ENCODE measurements at places on chromosomes 5 and 9. TPM values are rescaled to one million over a fixed set of nuclear protein-coding genes. Genes with fewer than 3 reads are reported as not detected.

PDLIM4 gene
- polyA plus RNA-seq = not detected

PNPLA7 gene
- polyA plus RNA-seq = 0.24 TPM

DNA sequence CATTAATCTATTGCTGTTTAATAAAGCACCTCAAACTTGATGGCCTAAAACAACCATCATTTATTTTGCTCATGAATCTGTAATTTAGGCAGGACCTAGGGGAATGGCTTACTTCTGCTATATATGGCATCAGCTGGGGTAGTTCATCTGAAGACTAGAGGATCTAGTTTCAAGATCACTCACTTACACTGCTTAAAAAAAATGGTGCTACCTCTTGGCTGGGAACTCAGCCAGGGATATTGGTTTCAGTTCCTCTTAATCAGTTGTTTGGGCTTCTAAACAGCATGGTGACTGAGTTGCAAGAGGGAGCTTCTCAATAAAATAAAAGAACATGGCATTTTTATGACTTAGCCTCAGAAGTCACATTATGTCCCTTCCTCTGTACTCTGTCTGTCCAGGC lies 142.0 kb downstream of the FAM114A2 start:
- H3K4me3 ChIP-seq = no peak overlapping the region
- no peaks in the 10 kb centered on the region for H3K36me3 ChIP-seq
- peaks cover 1% of the 10 kb centered on the region for H3K27me3 ChIP-seq

DNA sequence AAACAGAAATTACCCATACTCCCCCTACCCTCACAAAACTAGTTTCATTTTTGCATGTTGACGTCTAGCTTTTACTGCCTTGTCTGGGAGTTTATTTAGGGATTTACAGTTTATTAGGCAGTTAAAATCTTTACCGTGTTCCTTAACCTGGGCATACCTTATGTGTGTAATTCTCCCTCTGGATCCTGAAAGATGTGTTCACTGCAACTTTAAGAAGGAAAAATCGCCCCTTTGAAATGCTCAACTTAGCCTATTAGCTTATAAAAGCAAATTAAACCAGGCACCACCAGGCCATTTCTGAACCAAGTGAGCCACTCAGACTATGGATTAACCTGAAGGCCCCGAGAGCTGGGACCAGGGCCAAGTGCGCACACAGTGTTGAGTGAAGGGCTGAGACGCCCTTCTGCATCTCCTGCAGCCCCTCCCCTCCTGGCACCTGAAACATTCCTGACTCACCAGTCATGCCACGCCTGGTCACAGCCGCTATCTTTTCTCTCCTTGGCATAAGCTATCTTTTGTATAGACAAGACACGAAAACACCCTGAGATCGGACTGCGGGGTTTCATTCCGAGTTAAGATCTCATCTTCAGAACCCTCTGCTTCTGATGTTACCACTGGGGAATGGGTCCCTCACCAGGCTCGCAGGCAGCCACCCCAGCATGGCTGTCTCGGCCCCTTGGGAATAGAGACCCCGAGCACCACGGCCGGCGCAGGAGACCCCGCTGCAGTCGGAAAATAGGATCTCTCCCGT lies 111.9 kb downstream of the ROR2 start:
- H3K36me3 ChIP-seq = no peaks in the 10 kb centered on the region
- H3K27me3 ChIP-seq = peaks cover 2% of the 10 kb centered on the region
- no peak overlapping the region for H3K4me3 ChIP-seq
- H3K4me1 ChIP-seq = no peaks in the 10 kb centered on the region
- no peak for DNase-seq

DNA sequence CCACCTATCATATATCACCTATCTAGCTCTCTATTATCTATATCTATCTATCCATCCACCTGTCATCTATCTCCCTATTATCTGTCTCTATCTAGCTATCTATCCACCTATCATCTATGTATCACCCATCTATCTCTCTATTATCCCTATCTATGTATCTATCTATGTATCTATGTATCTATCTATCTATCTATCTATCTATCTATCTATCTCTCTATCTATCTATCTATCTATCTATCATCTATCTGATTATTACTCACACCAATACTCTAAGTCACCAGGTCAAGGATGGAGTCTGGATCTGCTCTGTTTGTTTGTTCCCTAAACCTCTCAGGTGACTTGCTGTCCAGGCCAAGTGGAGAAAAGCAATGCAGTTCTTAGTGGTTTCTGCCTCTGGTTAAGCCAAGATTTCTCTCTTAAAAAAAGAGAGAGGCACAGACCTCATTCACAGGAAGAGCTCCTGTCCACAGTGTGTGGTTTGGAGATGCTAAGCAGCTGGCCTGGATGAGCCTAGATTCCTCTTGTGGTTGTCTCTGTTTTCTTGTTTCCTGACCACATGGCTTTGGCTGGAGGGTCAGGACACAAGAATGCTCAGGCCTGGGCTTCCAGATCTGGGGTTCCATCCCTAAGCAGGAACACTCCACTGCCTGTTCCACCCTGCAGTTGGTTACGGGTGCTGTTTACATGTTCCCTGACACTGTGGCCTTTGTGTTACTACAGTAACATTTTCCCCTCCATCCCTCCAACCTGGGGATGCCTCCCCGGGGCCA lies 133.4 kb downstream of the PHF2 start:
- no peaks in the 10 kb centered on the region for H3K36me3 ChIP-seq
- no peak for DNase-seq
- no peaks in the 10 kb centered on the region for H3K4me1 ChIP-seq
- H3K4me3 ChIP-seq = no peak overlapping the region

Data from immature natural killer cell (primary cell).